HTR-8/SVneo (cell line): ENCODE measurements at places on chromosomes 12 and 14.

GRCh38 chr14:50312734-50313054 lies 570 bp downstream of the DMAC2L start:
- DNase-seq = no peak

GRCh38 chr12:104220931-104221330 lies 5.4 kb downstream of the TXNRD1 start:
- no peak for DNase-seq

- no peak for DNase-seq
Measured at GRCh38 chr12:132379576-132379975, 50.2 kb upstream of the GALNT9 start.

DNA sequence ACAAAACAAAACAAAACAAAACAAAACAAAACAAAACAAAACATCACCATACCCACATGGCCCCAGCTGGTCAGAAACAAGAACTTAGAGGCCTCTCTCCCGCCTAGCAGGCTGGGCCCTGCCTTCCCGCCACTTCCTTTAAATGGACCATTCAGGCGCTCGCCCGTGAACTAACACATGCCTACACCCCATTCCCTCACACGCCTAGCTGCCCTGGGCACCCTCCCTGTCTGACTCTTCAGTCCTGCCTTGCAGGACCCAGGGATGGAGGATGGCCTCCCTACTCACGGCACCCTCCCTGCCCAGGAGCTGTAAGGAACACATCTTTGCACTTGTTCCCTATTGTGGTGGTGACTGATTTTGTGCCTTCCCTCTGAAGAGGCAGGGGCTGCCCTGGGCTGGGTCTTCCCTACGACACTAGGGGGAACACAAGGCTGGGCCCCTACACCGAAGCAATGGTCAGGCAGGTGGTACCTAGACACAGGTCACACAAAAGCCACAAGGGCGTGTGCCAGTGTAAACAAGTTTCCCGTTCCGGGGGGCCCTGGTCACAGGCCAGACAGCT lies 21.5 kb downstream of the P2RX2 start:
- DNase-seq = no peak

- DNase-seq = peak; percentile 41
Measured at GRCh38 chr14:96095581-96096476, 56.7 kb downstream of the C14orf132 start.

GRCh38 chr14:68359837-68360552 lies 432.9 kb downstream of the ZFP36L1 start:
- DNase-seq = peak; percentile 60

DNA sequence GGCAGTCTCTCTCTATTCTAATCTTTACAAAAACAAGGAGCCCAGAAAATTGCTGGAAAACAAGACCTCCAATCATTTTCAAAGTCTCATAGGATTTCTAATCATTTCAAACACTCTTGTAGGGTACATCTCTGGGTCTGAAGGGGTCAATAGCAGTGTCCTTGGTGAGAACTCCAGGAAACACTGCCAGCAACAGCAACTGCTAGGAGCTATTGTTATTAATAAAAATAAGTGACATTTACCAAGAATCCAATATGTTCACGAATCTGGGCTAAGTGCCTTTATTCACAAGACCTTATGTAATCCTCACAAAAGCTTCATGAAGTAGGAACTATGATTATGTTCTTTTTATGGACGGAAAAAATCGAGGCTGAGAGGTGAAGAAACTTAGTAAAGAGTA lies 72.8 kb downstream of the TTC7B start:
- no peak for DNase-seq

DNA sequence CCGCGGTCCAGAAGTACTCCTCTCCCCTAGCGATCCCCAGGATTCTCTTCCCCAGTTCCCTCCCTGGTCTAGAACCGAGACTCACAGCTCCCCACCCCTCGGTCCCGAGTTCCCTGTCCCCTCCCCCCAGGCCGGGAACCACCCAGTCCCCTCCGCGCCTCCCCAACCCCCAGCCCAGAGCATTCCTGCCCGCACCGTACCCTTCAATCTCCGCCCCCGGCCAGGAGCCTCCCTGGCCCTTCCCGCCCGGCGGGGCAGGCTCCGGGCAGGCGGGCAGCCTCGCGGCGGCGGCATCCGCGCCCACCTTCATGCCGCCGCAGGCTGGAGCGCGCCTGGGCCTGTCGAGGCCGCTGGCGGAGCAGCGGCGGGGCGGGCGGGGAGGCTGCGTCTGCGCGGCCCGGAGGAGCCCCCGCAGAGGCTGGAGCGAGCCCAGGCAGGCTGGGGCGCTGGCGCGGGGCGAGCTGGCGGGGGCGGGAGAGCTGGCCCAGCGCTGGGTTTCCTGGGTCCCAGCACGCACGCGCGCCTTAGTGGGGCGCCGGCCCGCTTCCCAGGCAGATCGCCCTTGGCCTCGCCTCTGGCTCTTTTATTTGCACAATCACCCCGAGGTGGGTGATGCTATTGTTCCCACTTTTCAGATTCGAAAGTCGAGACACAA lies 22.2 kb upstream of the GPR132 start:
- DNase-seq = peak; percentile 63

- peak; percentile 29 for DNase-seq
Measured at GRCh38 chr14:52551696-52552062, 626 bp downstream of the TXNDC16 start.

- DNase-seq = no peak
Measured at GRCh38 chr12:54448344-54448743, 25.1 kb downstream of the GTSF1 start.

- DNase-seq = no peak
Measured at GRCh38 chr14:104093366-104094055, 8.0 kb downstream of the ASPG start.

GRCh38 chr12:91763654-91764370 lies 381.8 kb downstream of the BTG1 start:
- no peak for DNase-seq

- no peak for DNase-seq
Measured at GRCh38 chr14:90727082-90727481, 89.1 kb downstream of the TTC7B start.

GRCh38 chr14:40436551-40436950 lies 1004.3 kb upstream of the FBXO33 start:
- DNase-seq = no peak

- no peak for DNase-seq
Measured at GRCh38 chr14:78227248-78228077, 57.3 kb downstream of the NRXN3 start.

DNA sequence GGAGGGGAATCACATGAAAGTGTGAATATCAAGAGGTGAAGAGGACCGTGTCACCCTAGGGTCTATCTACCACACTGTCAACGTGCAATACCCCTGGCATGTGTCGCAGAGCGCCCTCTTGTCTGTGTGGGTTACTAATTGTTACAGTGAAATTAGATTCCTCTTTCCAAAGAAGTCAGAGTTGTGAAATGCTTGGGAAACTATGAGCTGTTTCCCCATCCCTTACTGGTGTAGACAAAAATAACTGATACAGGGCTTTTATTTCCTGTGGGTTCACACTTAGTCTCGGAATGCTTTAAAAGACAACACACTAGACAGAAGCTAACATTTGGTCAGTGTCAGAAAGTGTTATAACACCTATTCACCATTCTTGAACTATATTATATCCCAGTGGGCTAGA lies 597.3 kb downstream of the NRXN3 start:
- no peak for DNase-seq

DNA sequence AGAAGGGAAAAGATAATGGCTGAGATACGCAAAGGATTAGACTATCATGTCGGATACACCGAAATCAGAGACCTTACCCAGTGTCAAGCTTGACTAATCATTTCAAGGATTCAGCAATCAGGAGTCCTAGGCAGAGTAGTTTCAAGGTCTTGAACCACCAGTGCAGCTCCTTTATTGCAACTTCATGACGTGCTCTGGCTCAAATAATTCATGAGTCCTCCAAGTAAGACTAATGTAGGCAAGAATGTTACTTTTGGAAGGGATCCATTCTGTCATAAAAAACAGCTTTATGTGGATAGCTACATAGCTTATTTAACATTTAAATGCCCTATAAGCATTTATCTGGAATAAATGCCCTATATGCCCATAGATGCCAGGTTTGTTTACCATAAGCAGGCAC lies 123.2 kb downstream of the LMO3 start:
- DNase-seq = no peak

- DNase-seq = no peak
Measured at GRCh38 chr12:9820281-9820930, 6.9 kb upstream of the KLRF1 start.

DNA sequence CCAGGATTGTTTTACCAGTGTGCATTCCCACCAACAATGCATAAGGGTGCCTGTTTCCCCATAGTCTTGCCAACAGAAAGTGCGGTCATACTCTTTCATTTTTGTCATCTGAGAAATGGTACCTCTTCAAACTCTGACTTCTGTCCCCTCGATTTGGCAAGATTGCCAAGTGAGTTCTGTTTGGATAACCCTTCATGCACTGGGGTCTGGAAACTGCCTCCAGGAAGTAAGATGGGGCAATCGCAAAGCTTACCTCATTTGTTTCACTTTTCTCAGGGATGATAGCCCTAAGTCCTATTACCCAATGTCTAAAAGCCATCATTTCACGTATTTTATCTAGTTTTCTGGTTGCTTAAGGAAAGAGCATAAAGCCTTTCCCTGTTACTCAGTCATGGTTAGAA lies 28.6 kb upstream of the NR1H4 start:
- DNase-seq = no peak

GRCh38 chr14:65228436-65228835 lies 126.1 kb upstream of the MAX start:
- no peak for DNase-seq

DNA sequence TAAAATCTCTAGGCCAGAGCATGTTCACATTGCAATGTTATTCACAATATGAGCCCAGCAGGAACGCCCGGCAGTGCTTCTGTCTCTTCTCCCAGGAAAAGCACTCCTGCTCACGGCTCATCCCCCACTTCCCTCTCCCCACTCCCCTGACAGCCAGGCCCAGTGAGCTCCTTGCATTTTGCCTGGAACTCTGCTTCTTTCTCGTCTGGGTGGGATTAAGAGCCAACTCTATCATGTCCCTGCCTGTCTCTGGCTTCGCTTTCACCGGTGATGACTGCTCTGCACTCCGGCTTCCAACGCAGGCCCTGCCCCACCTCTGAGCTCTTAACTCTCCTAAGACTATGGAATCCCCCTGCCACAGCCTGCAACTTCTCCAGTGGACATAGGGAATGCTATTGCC lies 2.5 kb downstream of the PLEK2 start:
- DNase-seq = no peak

DNA sequence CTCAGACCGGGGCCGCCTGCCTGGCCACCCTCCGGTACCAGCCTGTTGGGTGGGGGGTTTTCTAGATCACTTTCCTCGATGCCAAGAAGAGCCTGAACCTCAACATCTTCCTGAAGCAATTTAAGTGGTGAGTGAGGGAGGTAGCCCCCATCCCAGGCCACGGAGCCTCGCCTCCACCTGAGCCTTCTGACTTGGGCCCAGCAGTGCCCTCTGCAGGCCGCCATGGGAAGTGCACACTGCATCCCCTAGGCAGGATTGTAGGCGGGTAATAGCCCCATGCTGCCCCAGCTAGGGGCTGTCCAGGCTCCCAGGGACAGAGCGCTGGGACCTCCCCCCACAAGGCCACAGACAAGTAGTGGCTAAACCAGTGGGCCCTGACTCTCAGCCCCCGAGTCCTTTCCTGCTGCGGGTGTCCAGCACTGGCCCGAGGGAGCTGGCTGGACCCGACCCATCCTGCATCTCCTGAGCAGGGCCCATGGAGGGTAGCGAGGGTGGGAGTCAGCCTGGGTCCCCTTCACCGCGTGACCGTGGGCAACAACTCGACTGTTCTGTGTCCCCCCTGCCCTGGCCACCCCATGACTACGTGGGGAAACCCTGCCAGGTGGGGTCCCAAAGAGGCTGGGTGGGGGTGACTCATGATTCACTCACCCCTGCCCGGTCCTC lies 15.3 kb upstream of the ADSS1 start:
- peak; percentile 87 for DNase-seq

DNA sequence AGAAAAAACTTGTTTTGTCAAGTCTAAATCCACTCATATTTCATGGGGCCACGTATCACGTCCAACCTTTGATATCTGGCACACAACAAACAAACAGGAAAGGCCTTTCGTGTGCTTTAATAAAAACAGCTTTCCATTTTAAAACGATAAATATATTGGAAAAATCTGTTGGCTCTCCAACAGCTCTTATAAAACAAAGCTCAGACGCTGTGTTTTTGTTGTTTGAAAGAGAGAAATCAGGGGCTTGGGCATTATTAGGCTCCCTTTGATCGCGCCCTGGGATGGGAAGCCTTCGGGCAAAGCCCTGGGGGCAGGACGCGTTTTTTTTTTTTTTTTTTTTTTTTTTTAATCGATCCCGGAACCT lies 429 bp upstream of the PLEKHA5 start:
- DNase-seq = no peak

GRCh38 chr12:6959805-6960592 lies 8.8 kb downstream of the PTPN6 start:
- no peak for DNase-seq

DNA sequence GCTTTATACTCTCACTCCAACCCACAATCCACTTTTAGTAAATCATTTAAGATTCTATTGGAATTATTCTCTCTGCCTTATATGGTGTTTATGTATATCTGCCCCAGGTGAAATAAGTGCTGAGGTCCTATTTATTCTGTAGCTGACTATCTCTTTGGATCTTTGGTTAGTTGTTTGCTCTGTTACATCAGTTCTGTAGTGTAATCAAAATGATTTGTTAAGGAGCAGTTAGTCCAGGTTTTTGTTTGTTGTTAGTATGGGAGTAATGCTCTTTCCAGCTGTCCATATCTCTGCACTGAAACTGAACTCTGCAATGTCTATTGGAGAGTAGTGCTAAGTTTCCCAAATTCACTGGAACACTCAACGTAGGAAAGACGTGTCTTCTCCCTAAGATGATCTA lies 615.8 kb downstream of the SNAPC1 start:
- no peak for DNase-seq

DNA sequence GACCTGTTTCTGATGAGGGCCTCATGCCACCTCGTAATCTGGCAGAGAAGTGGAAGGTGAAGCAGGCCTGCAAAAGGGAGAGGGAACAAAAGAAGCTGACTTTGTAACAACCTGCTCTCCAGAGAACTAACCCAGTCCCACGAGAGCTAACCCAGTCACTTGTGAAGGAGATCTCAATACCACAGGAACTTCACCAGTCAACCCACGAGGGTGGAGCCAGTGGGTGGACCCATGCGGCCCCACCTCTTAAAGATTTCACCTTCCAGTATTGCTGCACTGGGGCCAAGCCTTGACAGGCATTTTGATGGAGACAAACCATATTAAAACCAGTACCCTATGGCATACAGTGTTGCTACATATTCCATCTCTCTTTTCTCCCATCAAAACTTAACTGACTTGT lies 55.1 kb downstream of the SERPINA10 start:
- no peak for DNase-seq
